ENCODE measurements at places on chromosomes 4 and X.

DNA sequence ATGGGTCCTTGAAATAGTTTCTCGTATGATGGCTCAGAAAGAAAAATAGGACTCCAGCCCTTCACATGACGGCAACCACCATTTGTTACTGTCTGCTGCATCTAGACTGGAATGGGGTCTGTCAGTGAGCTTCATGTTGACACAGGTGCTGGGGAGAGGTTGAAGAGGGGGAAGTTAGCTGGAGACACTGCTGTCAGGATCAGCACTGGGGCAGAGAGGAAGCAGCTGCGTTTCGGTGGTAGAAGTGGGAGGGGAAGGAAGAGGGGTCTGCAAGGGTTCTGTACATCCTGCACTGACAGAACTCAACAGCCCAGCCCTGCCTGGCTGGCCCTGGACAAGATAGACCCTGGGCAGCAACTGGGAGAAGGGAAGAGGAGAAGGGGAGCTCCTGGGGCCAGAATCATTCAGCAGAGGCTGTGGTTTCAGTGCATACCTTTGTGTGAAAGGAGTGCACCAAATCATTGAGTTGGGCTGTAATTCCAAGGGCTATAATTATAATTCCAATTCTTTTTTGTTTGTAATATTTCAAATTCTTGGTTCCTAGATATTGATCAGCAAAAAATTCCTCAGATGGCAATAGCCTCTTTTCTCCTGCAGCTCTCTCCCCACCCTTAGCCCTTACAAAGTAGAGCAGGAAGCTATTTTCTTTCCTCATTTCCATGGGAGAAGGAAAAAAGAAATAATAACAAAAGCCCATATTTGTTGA lies 119.4 kb upstream of the C1GALT1C1 start:
- no peak for DNase-seq

DNA sequence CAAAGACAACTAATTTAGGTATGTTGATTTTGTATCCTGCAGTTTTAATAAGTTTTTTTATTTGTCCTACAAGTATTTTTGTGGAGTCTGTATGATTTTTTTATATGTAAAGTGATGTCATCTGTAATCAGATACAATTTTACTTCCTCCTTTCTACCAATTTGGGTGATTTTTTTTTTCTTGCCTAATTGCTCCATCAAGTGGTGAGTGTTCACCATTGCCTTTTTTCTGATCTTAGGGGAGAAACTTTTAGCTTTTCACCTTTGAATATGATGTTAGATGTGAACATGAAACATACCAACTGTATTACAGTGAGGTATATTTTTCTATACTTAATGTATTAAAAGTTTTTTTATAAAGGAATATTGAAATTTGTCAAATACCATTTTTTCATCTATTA lies 362.3 kb downstream of the PABPC4L start:
- DNase-seq, result no peak

- DNase-seq, result no peak
Observed at GRCh38 chrX:19331831-19332230, 11.9 kb upstream of the PDHA1 start.

- DNase-seq, result no peak
Observed at GRCh38 chrX:55709735-55710134, 7.8 kb upstream of the RRAGB start.

- no peak for DNase-seq
Observed at GRCh38 chrX:148380650-148381561, 119.5 kb upstream of the AFF2 start.

- DNase-seq, result no peak
Observed at GRCh38 chr4:128366212-128366611, 78.6 kb upstream of the PGRMC2 start.

DNA sequence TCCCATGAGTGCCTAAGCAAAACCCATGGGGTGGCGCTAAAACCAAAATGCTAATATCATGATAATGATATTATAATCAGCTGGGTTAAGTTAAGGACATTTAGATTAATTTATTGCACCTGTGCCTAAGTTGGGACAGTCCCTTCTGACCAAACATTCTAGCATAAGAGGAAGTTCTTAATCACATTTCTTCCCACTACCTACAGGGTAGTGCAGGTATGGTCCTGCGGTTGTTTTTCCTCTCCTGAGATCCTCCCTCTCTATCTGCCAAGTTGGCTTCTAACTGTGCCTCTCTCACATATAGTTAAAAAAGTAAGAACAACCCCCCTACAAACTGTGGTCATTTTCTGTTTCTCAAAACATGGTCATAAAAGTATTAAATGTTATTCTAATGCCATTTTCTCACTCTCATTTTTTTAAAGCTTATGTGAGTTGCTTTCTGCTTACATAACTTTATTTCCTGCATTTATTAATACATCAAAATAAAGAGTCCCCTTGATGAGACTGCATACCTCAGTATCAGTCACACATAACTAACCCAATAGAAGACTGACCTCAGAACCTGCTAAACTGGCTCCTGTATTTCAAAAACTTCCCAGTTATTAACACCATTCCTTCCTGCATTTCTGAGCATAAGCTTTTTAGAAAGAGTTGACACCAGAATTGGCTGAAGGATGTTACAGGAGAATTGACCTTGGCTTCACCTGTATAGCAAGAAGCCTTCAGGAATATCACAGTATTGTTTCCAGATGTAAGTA lies 1332.5 kb downstream of the FSTL5 start:
- DNase-seq, result no peak

GRCh38 chr4:94767446-94767845 lies 9.7 kb downstream of the BMPR1B start:
- DNase-seq, result no peak

DNA sequence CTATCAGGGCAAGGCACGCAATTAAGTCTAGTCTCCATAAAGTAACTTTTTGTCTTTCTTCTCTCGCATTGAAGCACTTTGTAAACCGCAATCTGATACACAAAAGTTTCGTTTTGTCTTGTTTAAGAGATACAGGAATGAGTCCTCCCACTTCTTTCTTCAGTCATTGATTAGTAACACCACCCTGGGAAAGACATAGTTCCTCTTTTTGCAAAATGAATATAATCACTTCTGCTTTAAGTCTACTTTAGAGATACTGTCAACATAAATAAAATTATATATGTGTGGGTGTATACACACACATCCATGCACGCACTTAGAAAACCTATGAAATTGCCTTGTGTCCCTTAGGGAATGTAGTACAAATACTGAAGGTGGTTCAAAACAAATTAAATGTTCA lies 11.7 kb downstream of the COQ2 start:
- DNase-seq, result no peak

DNA sequence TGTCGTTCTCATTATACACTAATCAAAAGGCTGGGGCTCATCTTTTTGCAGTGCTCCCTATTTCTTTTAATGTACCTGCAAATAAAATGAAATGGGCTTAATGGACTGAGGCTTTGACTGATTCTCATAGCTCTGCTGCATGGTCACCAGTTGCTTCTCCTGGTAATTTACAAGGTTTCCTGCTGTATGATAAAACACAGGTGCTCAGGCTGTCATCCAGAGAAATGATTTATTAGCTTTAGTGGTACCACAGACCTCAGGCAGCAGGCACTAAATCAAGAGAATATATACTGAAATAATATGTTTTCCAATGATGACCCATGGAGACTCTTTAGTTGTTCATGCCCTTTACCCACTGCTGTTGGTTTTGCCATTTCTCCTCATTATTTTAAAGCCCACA lies 137.7 kb downstream of the C4orf33 start:
- DNase-seq, result no peak

DNA sequence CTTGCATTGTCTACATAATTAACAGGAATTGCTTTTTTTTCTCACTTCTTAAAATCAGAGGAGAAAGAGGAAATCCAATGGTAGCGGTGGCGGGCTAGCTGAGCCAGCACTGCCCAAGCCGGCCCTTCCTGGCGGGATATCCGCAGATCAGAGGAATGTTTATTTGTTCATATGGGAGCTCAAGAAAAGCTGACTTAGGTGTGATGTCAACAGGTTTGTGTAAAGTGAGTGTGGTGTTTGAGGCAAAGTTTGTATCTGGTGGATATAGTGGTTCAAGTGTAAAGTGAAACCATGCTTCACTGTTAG lies 466 bp upstream of the SLC39A8 start:
- no peak for DNase-seq

DNA sequence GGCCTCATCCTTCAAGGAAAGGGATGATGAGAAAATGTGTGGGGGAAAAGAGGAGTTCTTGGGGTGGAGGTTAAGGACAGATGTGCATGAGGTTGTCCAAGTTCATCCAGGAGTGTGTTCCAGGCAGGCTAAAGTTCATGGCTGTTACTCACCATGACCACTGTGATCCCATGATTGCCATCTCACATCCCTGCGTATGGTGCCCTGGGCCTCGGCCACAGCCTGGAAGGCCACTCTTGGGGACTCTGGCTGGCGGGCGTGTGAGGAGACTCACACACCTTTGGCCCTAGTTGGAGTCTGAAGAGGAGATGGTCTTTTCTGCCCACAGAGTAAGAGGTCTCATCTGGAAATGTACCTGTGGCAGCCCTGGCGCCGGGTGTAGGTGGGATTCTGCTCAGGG lies 7.4 kb upstream of the LOC101059915 start:
- DNase-seq, result no peak

DNA sequence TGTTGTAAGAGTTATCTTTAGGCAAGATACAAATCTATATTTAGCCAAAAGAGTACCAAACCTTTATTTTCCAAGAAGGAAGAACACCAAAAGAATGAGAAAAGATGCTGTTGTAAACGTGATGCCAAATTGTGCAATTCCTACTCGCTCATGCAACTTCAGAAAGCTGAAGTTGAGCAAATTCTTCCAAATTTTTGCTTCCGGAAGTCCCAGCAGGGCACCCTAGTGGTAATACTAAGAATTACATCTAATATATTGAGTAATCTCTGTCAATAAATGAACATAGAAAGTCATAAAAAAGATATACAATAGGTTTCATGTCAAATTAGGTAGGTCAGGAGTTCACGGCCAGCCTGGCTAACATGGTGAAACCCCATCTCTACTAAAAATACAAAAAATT lies 36.0 kb upstream of the SMARCAD1 start:
- DNase-seq, result no peak

DNA sequence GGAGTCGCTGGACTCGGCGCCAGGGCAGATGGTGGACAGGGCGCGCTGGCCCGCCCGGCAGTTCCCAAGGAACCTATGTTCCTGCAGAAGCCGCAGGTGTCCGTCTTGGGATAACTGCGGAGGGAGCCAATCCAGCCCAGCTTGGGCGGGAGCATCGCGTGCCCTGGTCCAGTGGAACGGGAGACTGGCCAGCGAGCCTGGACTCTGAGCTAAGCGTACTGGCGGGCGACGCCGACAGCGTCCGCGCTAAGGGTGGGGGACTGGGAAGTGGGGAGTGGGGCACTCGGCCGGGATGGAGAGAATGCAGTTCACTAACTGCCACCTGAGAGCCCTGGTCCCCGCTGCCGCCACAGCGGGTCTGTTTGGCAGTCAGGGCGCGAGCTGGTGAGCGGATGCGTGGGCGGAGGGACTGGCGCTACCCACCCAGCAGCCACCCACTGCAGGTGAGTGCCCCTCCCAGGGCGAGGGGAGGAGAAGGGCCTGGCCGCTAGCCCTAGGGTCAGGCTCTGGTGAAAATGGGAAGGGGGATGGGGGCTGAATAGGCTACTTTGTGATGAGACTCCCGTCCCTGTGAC lies 1.3 kb upstream of the MAMLD1 start:
- no peak for DNase-seq

GRCh38 chrX:28773807-28774206 lies 186.6 kb downstream of the IL1RAPL1 start:
- DNase-seq, result no peak

DNA sequence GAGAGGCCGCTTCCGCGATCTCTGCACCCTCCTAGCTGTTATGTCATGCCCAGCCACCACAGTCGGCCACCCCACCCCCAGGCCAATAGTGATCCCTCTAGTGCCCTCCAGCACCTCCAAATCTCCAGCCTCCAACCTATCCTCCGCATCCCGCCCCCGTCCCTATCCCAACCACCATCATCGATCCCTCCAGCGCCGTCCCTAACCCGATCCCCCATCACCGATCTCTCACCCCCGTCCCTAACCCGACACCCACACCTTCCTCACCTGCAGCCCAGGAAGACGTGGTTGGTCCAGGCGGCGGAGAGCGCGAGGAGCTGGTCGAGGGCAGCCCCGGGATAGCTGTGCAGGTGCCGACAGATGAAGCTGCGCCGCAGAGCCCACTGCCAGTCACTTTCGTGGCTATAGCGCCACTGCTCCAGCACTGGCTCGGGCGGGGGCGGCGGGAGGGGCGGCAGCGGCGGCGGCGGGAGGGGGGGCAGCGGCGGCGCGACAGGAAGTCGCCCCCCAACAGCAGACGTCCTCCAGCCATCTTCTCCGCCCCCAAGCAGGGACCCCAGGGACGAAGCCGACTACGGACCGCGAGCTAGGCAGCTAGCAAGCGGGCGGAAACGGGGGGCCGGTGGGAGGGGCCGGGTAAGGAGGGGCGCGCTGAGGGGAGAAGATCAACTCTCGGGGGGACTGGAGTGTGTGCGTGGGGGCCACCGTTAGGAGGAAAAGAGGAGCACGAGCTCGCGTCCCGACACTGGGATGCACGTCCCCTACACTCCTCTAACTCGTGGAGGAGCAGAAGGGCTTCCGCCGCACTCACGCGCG lies 552 bp downstream of the NKRF start:
- DNase-seq, result no peak

DNA sequence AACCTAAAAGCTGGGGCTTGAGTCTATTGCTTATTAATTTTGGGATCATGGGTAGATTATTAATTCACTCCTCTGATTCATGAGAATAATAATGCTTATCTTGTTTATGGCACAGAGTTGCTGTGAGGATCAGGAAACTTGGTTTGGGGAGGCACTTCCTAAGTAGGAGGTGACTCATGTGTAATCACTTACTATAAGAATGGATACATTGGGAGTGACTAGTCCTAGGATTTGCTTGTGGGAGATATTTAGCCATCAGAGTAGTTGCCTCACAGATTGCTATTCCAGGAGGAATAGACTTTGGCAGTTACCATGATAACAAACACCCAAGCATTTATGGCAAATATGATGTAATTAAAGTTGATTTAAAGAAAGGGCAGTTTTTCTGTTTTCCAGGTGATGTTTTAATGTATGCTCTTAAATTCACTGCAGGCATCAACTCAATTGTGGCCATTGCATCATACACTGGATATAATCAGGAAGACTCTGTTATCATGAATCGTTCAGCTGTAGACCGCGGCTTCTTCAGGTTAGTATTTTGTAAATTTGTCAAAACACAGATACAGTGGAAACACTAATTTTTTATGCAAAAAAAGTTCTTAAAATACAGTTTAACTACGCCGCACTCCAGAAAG lies 41.9 kb downstream of the POLR2B start:
- no peak for DNase-seq

DNA sequence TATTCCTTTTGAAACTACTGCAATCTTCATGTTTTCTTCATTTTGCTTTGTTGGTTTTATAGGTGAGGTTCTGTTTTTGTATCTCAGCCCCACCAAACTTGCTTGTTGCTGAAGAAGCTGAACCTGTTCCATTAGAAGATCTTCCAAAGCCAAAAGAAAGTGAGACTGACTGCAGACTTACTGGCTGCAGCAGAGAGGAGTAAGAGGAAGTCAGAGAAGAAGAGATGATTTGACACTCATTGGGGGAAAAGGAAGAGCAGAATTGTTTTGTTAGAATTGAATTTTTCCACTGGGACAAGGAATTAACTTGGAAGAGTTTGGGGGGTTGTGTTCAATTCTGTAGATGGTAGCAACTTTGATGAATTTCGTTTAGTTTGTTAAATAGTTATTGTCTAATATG lies 3.1 kb downstream of the TEX13D start:
- no peak for DNase-seq
